ENCODE measurements at places on chromosomes 16 and 17. TPM values are rescaled to one million over a fixed set of nuclear protein-coding genes. Genes with fewer than 3 reads are reported as not detected.

The TMEM238L gene
- total RNA-seq, result 2.3 TPM

The HSD17B1 gene
- 15.7 TPM for total RNA-seq

The TRPV3 gene
- total RNA-seq, result 1.3 TPM

The PTX4 gene
- not detected for total RNA-seq

The LPO gene
- 0.44 TPM for total RNA-seq

The SCNN1B gene
- total RNA-seq, result 68.1 TPM

The FOXN1 gene
- 14.8 TPM for total RNA-seq

The RNF40 gene
- 56.8 TPM for total RNA-seq

The LRRC75A gene
- total RNA-seq, result 0.08 TPM

The PRSS36 gene
- total RNA-seq, result 1.5 TPM

The SLFN14 gene
- total RNA-seq, result not detected

The TXNDC11 gene
- 18.2 TPM for total RNA-seq

The TPSAB1 gene
- total RNA-seq, result 4.6 TPM

The ANKRD40CL gene
- total RNA-seq, result not detected

The FOXJ1 gene
- not detected for total RNA-seq

The HCRT gene
- not detected for total RNA-seq

The PSMC3IP gene
- total RNA-seq, result 2.9 TPM

The HOXB1 gene
- total RNA-seq, result 0.24 TPM

The ZACN gene
- not detected for total RNA-seq

The ATP2C2 gene
- total RNA-seq, result 6.9 TPM

The ERN1 gene
- 18.5 TPM for total RNA-seq

The CPD gene
- 41.7 TPM for total RNA-seq

The ITGB3 gene
- 1.7 TPM for total RNA-seq

The PYY gene
- total RNA-seq, result not detected

The REXO5 gene
- total RNA-seq, result 2.5 TPM

The SAMD14 gene
- total RNA-seq, result 0.16 TPM

The ULK2 gene
- total RNA-seq, result 8.4 TPM

The CACNG5 gene
- total RNA-seq, result not detected

The MRC2 gene
- 34.0 TPM for total RNA-seq

The CORO7 gene
- 7.9 TPM for total RNA-seq

The TP53TG3C gene
- not detected for total RNA-seq

The TMEM114 gene
- total RNA-seq, result not detected

The MT1A gene
- 2.9 TPM for total RNA-seq

The PRCD gene
- 0.64 TPM for total RNA-seq

The WBP2 gene
- 57.5 TPM for total RNA-seq

The NPIPA3 gene
- 1.8 TPM for total RNA-seq

The ARHGAP44 gene
- total RNA-seq, result 0.28 TPM

The IGF2BP1 gene
- total RNA-seq, result not detected

The UMOD gene
- total RNA-seq, result not detected

The CSH1 gene
- not detected for total RNA-seq

The HIGD1B gene
- total RNA-seq, result 3.4 TPM

The CCL17 gene
- 1.6 TPM for total RNA-seq

The WNT3 gene
- total RNA-seq, result 5.9 TPM

The SALL1 gene
- not detected for total RNA-seq

The PRKCB gene
- total RNA-seq, result 0.76 TPM

The TPSB2 gene
- 4.5 TPM for total RNA-seq

The ABCC6 gene
- 0.08 TPM for total RNA-seq

The SPATA2L gene
- total RNA-seq, result 6.0 TPM

Measured in esophagus mucosa (tissue), 1 donor.